GM12878 (cell line): ENCODE measurements at places on chromosomes 5 and 9. TPM values are rescaled to one million over a fixed set of nuclear protein-coding genes. Genes with fewer than 3 reads are reported as not detected.

CCDC69 gene
- total RNA-seq, result 77.3 and 80.8 TPM in 2 replicates

GRCh38 chr9:120353506-120353905, 226.5 kb downstream of the CDK5RAP2 start:
- DNase-seq, result no peak

DNA sequence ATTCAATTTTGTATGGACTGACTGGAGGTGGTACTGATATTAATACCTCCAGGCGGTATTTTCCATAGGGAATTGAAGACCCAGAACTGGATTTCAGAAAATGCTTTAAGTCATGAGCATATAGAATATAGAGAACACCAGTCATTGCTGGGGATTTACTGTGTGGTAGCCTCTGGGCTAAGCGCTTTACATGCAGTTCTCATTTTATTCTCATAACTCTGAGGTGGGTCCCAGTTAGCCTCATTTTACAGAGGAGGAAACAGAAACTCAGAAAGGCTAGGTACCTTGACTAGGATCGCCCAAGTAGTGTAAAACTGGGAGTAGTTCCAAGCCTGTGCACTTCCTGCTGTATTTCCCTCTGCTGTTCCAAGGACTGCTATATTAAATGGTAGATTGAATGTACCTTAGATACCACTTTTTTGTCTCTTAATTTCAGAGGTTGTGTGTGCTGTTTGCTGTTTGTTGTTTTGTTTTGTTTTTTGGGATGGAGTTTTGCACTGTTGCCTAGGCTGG, 13.8 kb downstream of the SLC44A1 start:
- no peak for DNase-seq

GRCh38 chr5:173457482-173457881, 129.3 kb upstream of the STC2 start:
- no peak for DNase-seq

GRCh38 chr5:132354381-132355139, 14.9 kb upstream of the SLC22A5 start:
- no peak for DNase-seq

GRCh38 chr5:81180780-81181460, 52.2 kb upstream of the CKMT2 start:
- DNase-seq, result no peak
